ENCODE measurements at places on chromosomes 1 and 21.
A peak's percentile ranks its signal among the peaks of the same experiment; 100 is the strongest.

- DNase-seq, result no peak
These were observed 30.9 kb downstream of the SMIM12 start for GRCh38 chr1:34828611-34829010.

DNA sequence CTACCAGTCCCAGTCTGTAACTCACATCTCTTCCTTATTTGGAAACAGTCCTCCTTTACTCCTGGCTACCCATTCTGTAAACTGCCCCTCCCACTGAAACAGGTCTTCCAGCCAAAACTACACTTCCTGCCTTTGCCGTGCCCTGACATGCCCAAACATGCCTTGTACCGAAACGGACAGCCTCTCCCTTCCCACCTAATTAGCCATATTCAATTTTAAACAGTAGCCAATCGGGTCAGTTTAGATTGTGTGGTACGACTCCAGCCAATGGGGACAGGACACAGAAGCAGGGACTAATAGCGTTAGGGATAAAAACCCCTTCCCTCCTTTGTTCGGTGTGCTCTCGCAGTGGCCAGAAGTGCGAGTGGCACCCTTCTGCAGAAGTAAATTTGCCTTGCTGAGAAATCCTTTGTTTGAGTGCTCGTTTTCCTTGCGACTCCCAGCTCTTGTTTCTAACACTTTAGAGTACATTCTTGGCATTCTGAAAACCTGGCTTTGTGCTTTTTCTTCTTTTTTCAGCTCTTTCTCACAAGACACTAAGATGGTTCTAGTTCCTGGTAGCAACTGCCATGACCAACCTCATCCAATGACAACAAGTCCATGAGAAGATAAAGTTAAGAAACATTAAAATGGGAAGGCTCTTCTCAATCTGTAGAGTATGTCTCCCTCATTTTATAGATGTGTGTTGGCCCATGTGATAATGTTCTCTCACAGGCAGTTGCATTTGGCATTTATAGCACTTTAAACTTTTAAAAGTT, 325.1 kb upstream of the GREM2 start:
- DNase-seq, result no peak

- peak; percentile 68 for DNase-seq
These were observed 42.0 kb downstream of the VPS26C start for GRCh38 chr21:37224861-37225839.

DNA sequence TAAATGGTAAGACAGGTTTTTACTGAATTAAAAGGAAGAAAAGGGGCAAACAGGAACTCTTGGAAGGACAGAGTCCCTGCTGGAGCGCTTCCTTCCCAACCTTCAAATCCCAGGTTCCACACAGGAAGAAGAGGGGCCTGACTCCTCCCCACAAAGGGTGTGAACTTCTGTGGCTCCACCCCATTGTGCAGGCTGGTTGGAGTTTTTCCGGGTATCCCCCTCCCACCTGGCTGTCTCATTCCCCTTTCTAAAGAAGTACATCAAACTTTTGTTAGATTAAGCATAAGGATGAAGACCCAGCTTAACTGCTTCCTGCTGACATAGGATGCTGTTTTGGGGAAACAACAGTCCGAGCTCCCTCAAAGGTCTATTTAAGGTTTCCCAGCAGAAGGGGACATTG, 187.7 kb downstream of the FCRL5 start:
- no peak for DNase-seq

DNA sequence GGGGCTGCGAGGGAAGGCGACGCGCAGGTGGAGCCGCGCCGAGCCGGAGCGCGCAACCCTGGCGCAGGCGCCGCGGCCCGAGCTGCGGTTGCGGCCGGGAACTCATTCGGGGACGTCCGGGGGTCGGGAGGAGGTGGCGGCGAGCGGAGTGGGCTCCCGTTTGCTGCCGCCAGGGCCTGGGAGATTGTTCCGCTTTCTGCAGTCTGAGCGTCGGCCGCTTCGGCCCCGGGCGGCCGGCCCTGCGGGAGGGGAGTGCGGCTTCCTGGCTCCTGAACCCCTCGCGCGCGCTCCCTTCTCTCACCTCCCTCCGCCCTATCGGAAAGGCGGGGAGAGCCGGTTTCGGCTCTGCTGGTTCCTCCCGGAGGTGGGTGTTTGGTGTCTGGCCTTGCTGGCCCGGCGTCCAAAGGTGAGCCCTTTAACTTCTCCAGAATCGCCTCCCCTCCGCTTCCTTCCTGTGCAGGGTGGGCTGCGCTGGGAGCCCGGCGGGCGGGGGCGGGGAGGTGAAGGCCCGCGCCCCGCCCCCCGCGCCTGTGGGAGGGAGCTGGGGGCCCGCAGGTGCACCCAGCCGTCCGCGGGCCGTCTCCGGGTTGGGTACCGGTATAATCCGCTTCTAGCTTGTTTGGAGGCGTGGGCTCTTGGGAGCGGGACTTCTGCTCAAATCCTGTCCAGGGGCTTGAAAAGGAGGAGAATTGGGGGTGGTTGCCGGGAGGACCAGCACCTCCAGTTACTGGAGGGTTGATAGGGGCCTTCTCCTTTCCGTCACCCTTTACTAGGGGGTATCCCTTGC, 683 bp downstream of the LRRC8D start:
- peak; percentile 65 for DNase-seq

GRCh38 chr1:68969441-68969840, 472.6 kb upstream of the DEPDC1 start:
- DNase-seq, result no peak

DNA sequence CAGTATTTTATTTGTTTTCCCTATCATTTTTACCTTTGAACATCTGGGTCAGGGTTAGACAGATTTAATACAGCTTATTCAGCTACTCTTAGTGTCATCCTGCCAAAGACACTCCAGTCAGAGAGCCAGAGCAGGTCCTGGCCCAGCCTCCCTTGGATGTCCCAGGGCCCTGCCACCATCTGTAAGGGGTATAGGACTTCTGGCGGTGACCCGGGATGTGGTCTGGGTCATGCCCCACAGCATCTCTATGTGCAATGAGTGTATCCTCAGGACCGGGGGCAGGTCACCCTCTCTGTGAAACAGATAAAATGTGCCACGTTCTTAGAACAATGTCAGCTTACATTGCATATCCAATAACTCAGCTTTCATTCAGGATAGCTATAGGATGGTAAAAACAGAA, 37.8 kb upstream of the PRSS38 start:
- no peak for DNase-seq

DNA sequence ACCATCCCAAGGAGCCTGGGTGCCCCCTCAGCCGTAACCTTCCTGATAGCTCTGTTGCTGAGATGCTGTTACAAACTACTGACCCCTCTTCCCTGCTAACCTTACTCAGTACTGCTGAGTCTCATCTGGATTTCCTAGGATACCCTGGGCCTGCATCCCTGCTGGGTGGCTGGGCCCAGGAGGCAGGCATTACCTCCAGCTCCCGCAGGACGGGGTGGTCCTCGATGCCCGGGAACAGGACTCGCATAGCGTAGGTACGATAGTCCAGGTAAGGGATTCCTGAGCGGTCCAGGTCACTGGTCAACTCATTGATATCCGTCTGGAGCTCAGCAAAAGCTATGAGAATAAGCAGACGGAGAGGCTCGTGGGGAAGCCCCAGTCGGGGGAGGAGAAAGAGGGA, 131.9 kb upstream of the CD34 start:
- no peak for DNase-seq

DNA sequence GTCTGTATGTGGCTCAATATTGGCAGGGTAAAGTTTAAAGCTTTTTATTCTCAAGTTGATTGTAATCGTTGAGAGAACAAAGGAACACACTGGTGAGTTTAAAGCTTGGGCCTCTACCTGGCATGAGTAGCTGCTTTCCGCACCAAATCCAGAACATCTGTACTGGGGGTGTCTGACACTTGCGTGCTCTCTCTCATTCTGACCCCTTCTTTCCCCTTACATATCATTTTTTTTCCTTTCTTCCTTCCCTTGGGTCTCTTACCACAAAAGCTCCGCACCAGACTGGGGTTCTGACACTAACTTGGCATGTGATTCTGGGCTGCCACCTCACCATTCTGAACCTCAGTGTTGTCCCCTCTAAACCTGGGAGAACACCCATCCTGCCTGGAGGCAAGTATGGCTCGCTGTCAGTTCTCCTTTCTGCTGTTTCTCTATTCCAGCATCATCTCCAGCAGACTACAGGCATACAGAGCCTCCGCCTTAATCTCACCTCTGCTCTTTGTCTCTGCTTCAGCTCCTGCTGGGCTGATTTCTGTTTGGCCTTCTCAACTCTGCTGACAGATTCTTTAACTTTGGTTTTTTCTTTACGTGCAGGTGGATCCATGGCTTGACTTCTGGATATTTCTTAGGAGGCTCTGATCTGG, 859 bp upstream of the ERMAP start:
- no peak for DNase-seq

All from stimulated activated CD8-positive, alpha-beta memory T cell treated with anti-CD3 and anti-CD28 coated beads, Interleukin-7, amount 100 ng/mL, for 4 hours (primary cell).